ENCODE measurements at places on chromosomes 3 and 15.

DNA sequence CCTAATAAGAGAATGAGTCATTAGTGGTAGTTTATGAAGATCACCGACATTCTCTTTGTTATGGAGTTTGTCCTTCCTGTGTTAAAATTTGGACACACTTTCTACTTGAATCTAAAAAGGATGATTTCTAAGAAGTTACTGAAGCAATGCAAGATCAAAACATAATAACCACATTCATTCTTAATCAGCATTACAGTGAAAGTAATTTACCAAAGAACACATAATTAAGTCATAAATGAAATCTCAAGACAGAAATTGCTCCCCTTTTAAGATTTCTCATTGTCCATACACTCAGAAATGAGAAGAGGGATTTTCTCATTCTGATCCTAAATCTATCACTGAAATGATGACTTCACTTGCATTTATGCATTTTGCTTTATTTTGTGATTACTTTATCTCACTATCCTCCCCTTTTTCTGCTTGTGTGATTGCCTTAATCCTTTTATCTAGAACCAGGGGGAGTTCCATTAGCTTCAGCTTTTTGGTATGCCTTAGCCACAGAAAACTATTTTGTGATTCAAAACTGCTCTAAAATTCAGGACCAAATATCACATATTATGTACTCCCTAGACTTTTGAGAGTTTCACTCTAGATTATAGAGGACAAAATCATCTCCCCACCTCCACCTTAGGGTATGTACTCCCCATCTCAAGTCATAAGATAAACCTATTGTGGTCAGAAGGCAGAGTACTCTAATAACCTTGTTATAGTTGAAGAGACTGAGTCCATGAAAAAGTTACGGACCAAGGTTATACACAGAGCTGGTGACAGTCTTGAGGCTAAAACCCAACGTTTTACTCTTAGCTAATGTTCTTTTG lies 817.6 kb upstream of the CFAP20DC start:
- no peak for DNase-seq

GRCh38 chr15:53389271-53390037 lies 370.0 kb downstream of the WDR72 start:
- DNase-seq = no peak

GRCh38 chr3:58288011-58288728 lies 17.9 kb upstream of the RPP14 start:
- no peak for DNase-seq

DNA sequence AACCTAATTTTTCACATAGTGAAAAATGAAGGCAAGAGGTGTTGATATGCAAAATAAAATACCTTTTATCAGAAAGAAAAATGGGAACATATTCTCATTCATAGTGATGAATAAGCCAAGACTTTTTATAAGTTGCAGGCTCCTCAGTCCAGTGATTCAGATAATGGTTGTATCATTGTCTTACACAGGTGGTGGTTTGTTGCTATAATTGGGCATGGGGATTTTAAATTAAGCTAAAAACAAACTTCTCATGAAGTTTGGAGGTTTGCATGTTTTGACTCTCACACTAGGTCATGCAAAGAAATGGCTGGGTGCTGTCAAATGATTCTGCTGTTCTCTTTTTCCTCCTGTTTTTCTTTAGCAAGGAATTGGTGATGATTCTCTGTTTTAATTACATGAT lies 60.8 kb upstream of the SKIL start:
- DNase-seq = no peak

DNA sequence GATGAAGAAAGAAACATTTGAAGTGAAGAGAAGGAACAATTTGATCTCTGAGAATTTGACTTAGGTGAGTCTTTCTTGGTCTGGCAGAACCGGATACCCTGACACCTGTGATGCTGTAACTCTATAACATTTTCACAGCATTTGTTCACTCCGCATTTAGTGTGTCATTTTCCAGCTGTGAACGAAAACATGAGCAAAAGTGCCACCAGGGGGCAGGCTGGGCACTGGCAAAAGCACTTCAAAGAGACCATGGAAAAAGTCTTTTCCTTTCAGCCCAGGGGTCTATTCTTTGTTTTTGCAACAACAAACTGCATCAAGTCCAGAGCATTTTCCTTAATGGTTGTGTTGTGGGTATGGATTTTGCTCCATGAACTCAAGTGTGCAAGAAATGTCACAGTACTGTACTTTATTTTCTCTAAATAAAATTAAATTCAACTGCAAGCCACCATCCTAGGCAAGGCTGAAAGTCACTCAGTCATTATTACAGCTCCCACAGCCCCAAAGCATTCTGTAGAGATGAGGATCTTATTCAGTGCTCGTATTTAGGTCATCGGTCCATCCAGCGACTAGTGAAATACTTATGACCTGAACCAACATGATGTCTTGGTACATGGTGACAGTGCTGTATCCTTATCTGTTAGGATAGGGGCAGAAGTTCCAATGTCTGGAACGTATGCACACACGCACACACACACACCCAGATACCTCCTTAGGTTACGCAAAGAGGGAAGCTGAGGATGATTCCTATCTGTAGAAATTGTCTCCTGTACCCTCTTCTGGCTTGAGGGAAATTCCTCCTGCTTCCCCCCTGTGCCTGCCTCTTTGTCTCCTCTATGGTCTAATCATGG lies 125.5 kb downstream of the GADL1 start:
- DNase-seq = no peak

GRCh38 chr3:137612291-137612690 lies 151.8 kb upstream of the SOX14 start:
- no peak for DNase-seq

GRCh38 chr3:56818156-56818985 lies 16.6 kb upstream of the ARHGEF3 start:
- no peak for DNase-seq

GRCh38 chr15:71853543-71853942 lies 43.2 kb downstream of the NR2E3 start:
- DNase-seq = no peak

DNA sequence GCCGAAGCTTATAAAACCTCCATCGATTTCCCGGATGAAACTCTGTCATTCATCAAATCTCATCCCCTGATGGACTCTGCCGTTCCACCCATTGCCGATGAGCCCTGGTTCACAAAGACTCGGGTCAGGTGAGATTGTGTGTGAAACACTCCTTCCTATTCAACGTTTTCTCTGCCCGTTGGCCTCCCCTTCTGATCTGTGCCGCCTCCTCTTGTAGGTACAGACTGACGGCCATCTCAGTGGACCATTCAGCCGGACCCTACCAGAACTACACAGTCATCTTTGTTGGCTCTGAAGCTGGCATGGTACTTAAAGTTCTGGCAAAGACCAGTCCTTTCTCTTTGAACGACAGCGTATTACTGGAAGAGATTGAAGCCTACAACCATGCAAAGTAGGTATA lies 47.4 kb downstream of the SEMA6D start:
- no peak for DNase-seq

DNA sequence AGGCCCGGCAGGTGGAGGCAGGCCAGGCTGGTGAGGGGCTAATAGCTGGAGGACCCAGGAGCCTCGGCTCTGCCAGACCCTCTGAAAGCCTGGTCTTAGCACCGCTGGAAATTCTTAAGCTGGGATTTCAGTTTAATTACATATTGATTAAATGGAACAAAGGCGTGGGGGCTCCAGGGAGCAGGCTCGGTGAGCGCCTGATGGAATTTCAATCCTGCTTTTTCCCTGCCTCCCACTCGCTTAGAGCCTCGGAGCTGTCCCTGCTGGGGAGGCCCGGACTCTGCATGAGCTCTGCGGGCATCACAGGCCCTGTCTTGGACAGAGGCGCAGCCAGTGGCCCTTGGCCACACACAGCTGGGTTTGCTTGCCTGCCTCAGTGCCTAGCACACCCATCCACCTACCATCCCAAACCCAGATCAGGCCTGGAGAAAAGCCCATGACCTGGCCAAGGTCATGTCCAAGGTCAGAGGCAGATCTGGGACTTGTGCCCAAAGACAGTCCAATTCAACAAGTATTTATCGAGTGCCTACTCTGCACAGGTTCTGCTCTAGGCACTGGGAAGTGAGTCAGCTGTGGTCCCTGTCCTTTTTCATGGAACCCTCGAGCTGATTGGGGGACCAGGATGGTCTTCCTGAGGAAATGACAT lies 40.6 kb downstream of the LINGO1 start:
- DNase-seq = no peak

GRCh38 chr3:72593881-72594397 lies 254.3 kb downstream of the SHQ1 start:
- peak; percentile 4 for DNase-seq

DNA sequence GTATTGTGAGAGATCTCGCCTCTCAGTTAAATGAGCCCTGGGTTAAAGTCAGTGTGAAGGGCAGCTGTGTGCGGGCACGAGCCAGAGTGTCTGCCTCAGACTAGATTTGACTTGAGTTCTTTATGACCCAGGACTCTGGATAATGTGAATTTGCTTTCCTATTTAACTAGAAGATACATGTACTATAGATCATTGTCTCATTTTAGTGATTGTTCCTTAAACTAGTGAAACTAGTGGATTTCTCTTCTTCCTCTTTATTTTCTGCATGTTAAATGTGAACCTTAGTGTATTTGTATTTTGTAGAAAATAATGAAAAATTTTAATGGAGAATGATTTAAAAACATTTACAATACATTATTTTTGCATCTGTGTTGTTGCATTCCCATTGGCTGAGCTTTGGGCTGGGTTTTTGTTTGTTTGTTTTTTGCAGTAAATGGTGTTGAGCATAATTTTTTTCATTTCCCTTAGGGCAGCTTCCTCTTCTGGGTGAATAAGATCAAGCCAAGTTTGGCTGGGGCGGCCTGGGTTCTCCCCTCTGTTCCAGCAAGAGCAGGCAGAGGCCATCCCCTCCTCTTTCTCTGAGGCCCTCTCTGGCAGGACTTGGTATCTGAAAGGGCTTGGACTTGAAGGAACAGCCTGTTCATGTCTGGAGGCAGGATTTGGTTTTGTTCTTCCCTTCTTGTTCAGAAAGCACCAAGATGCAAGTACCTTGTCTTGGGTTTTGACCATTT lies 15.0 kb downstream of the GCSAM start:
- DNase-seq = no peak

GRCh38 chr3:161854232-161854771 lies 357.7 kb downstream of the OTOL1 start:
- peak; percentile 26 for DNase-seq

- DNase-seq = no peak
Measured at GRCh38 chr3:71688121-71688520, 37.1 kb downstream of the EIF4E3 start.
